Kidney (tissue), 22 donors: ENCODE measurements at places on chromosomes 7 and 10. TPM values are rescaled to one million over a fixed set of nuclear protein-coding genes. Genes with fewer than 3 reads are reported as not detected.

DNA sequence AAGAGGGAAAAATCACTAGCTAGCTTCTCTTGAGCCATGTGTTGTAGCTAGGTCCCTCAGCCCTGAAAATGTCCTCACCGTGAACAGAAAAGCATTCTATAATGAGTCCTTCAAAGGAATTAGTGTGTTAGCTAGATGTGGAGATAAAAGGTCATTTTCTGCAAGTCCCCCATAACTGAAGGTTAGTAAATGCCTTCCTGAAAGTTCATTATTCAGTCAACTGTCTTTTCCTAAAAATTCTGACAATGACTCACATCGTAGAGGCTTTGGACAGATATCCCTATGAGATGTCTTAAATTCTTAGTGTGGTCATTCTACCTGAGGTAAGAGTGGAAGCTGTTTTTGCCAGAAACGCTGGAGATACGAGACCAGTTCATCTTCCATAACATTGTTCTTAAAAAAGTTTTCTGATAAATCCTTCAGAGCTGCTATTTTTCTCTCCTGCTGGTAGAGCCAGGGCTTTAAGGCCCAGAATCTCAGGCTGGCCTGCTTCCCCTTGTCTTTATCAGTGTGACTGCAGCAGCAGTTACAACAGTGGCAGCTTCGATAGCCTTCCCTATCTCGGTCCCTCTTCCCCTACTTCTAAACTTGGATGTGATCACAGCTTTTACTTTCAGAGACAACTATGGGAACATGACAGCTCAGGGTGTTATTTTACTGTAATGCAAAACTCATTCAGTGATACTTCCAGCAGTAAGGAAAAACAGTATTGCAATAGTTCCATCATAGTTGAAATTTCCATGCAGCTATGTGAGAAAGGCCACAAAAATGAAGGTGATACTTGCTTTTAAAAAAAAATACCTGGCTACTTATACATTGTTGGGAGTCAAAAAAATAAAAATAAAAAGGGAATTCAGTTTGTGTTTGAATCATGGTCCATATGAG lies 37.3 kb upstream of the PRKAR2B start:
- H3K4me1 ChIP-seq, result no peaks in the 10 kb centered on the region
- DNase-seq, result no peak
- no peaks in the 10 kb centered on the region for H3K36me3 ChIP-seq
- no peaks in the 10 kb centered on the region for H3K27me3 ChIP-seq
- H3K27ac ChIP-seq, result no peak overlapping the region
- H3K4me3 ChIP-seq, result no peak overlapping the region

DNA sequence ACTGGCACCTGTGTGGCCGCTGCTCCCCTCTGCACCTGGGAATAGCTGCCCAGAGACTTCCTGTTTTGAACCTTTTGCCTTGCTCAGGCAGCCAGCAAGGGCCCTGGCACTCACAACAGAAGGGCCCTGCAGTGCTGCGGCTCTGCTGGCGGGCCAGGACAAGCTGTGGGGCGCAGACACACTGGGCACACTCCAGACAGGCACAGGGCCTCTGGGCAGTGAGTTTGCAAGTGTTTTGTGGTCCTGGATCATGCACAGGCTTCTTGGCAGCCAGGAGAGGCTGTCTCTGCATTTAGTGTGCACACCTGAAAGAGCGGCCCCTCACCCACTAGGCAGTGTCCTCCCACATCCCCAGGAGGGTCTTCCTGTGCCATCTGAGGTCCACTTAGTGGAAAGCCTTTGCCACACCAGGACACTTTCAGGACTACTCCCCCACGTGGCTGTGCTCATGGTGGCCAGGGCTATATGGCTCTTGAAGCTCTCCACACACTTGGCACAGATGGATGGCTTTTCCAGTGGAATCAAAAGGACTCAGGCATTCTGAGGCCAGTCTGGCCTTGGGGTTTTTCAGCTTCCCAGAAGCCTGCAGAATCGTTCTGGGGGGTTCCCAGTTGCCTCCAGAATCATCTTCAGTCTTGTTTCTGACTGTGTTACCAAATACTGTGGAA lies 5.0 kb upstream of the ATP6V0E2 start:
- no peak overlapping the region for H3K4me3 ChIP-seq
- peaks cover 7% of the 10 kb centered on the region for H3K4me1 ChIP-seq
- H3K27ac ChIP-seq, result no peak overlapping the region
- peak; percentile 25 for DNase-seq

GRCh38 chr7:107463139-107464078 lies 6.4 kb upstream of the GPR22 start:
- no peaks in the 10 kb centered on the region for H3K27me3 ChIP-seq
- H3K4me3 ChIP-seq, result no peak overlapping the region
- H3K4me1 ChIP-seq, result no peaks in the 10 kb centered on the region
- no peak overlapping the region for H3K27ac ChIP-seq
- H3K36me3 ChIP-seq, result no peaks in the 10 kb centered on the region

DNA sequence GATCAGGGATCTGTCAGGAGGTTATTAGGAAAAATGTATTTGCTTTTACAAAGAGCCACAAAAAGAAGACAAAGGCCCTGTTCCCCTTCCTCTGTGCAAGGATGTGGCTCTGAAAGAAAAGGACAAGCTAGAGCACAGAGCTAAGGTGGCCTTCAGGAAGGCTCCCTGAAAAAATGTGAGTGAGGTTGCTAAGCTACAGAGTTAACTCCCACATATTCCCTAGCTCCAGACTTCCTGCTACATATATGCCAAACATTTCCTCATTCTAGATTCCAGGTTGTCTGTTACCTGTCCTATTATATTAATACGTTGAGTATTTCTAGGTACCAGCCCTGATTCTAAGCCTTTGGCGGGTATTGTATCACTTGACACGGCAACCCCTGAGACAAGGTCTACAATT lies 369.0 kb downstream of the PARD3 start:
- H3K27ac ChIP-seq, result no peak overlapping the region
- DNase-seq, result no peak

DNA sequence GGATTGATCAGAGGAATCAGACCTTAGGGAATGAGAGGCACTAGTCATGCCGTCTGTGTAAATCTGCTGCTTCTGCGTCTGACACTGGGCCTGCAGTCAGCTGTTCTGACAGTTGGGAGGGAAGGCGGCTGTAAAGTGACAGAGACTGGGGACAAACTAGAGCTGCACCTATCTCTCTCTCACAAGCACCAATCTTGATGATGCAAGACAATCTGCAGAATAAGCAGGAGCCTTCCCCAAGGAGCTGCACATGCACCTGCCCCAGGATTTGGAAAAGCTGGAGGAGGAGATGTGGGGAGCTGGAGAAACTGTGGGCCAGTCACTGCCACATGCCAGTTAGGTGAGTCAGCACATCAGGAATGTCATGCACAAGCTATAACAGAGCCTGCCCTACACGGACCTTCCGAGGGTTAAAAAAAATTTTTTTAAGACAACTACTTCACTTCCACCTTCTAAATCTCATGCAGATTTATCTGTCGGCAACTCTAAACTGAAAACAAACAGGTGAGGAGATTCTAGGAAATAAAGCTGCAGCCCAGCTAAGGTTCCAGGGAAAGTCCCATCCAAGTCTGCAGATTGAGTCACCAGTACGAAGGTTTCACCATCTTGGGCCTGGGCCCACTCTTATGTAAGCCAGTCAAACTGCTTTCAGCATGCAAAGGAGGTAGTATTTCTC lies 39.2 kb downstream of the ENO4 start:
- H3K27ac ChIP-seq, result no peak overlapping the region
- H3K36me3 ChIP-seq, result no peaks in the 10 kb centered on the region
- no peaks in the 10 kb centered on the region for H3K27me3 ChIP-seq
- H3K4me3 ChIP-seq, result no peak overlapping the region
- H3K4me1 ChIP-seq, result peaks cover 6% of the 10 kb centered on the region

GRCh38 chr10:73182568-73182967 lies 14.6 kb downstream of the FAM149B1 start:
- H3K27ac ChIP-seq, result no peak overlapping the region
- peaks cover 7% of the 10 kb centered on the region for H3K36me3 ChIP-seq
- DNase-seq, result no peak
- H3K4me1 ChIP-seq, result no peaks in the 10 kb centered on the region
- no peak overlapping the region for H3K4me3 ChIP-seq

DNA sequence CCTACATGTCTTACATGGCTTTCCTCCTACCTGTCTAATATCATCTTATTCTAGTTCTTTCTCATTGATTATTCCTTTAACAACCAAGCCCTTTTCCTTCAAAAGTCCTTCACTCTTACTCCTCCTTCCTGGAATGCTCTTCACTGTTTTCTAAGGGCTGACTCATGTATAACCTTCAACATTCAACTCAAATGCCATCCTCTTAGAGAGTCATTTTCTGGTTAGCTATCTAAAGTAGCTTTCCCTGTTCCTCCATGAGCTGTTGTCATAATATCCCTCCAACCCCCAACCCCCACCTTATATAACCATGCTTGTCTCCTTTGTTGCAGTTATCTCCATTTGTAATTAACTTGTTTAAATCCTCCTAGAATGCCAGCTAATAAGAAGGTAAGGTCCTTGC lies 286.8 kb downstream of the ADK start:
- no peaks in the 10 kb centered on the region for H3K4me1 ChIP-seq
- H3K27me3 ChIP-seq, result no peaks in the 10 kb centered on the region
- no peaks in the 10 kb centered on the region for H3K36me3 ChIP-seq

- no peak overlapping the region for H3K4me3 ChIP-seq
- peak; percentile 58 for DNase-seq
- no peaks in the 10 kb centered on the region for H3K36me3 ChIP-seq
- H3K27me3 ChIP-seq, result no peaks in the 10 kb centered on the region
- H3K27ac ChIP-seq, result no peak overlapping the region
Measured at GRCh38 chr7:128827248-128827958, 2.8 kb upstream of the FLNC start.

GRCh38 chr10:33483124-33483815 lies 148.8 kb upstream of the NRP1 start:
- H3K4me1 ChIP-seq, result no peaks in the 10 kb centered on the region
- peak; percentile 56 for DNase-seq
- no peak overlapping the region for H3K27ac ChIP-seq
- no peak overlapping the region for H3K4me3 ChIP-seq
- no peaks in the 10 kb centered on the region for H3K36me3 ChIP-seq

DNA sequence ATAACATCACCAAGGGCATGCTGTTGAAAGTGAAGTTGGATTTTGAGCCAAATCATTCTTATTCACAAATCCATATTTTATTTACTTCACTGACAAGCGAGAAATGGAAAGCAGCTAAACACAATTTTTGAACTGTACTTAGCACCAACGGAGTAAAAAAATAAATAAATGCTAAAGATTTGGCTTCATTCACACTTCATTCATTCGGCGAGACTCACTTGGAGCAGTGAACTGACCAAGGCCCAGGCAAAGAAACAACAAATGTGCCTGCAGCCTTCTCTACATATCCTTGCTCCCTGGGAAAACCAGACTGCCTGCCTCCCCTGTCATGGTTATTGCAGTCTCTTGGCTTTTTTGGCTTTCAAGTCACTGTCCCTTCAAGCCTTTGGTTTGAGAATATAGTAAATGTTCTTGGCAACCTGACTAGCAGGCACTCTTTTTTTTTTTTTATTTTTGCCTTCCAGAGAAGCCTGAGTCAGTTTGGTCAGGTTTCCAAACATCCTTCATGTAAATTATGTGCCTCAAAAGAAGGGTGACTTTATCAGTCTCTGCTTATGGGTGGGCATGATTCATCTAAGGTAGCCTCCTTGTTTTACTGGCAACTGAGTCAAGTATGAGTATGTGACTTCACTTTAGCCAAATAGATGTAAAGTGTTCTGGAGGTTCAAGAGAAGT lies 177.6 kb upstream of the MEOX2 start:
- no peaks in the 10 kb centered on the region for H3K36me3 ChIP-seq
- no peaks in the 10 kb centered on the region for H3K27me3 ChIP-seq
- H3K27ac ChIP-seq, result no peak overlapping the region
- no peaks in the 10 kb centered on the region for H3K4me1 ChIP-seq

DNA sequence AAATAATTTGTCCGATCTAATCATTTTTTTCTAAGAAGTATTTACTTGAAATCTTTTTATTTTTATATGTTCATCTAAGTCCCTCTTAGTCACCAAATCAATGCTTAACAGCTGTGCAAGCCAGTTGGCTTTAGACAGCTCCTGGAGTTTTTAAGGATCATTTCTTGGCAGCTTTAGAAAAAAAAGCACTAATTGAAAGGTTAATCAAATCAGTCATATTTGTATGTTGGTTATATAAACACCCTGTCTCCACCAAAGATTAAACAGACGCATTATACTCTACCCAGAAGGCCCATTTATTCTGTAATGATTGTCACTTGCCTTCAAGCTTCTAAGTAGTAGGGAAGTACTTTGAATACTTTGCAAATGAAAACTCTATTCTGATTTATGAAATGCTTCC lies 60.2 kb downstream of the PAXIP1 start:
- H3K4me3 ChIP-seq, result no peak overlapping the region
- H3K27ac ChIP-seq, result no peak overlapping the region
- H3K27me3 ChIP-seq, result no peaks in the 10 kb centered on the region
- H3K4me1 ChIP-seq, result no peaks in the 10 kb centered on the region

DNA sequence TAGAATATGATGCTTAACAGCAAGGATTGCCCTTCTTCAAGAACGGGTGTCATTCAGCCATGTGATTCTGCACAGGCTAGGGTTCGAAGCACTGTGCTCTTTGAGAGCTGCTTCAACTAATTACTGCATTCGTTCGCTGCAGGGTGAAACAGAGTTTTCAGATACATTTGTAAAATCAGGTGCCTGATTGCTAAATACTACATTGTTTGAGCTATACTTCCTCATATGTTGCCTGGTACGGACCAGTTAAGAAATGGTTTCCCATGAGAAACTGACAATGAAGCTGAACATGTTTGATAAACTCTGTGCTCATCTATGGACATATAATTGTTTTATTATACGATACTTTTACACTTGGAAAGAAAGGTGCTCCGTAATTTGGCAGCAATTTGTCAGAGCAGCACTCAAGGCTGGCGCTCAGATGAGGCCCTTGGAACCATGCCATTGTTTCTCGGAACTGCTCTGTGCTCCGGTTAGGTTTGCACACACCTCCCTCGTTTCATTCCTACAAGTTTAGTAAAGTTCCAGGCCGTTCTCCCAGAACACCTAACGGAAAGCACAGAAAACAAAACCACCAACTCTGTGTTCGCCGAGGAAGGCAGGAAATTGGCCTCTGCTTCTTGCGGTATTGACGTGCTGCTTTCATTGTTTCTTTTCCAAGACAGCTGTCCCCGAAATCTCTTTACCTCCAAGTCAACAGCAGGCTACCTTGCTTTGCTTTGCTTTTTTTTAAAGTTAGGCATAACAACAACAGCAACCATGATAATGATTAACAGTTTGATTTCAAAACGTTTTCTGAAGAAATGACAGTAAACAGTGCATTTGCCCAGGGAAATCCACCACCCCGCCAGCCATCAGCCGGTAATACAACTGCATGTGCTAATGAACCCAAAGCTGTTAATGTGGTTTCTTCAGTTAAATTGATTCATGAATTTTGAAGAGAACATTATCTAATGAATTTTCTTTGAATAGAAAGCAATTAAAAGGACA lies 206.9 kb downstream of the EBF3 start:
- H3K36me3 ChIP-seq, result no peaks in the 10 kb centered on the region
- no peaks in the 10 kb centered on the region for H3K27me3 ChIP-seq
- peak overlapping the region; percentile 64 for H3K4me3 ChIP-seq
- no peak for DNase-seq

- H3K4me1 ChIP-seq, result no peaks in the 10 kb centered on the region
- peak; percentile 89 for DNase-seq
- H3K27me3 ChIP-seq, result no peaks in the 10 kb centered on the region
Measured at GRCh38 chr7:138663725-138664710, 37.1 kb downstream of the SVOPL start.

GRCh38 chr10:94224656-94225055 lies 138.1 kb downstream of the NOC3L start:
- no peak overlapping the region for H3K4me3 ChIP-seq
- H3K4me1 ChIP-seq, result no peaks in the 10 kb centered on the region
- H3K36me3 ChIP-seq, result no peaks in the 10 kb centered on the region
- H3K27ac ChIP-seq, result no peak overlapping the region

FOXP2 gene
- polyA plus RNA-seq, result 0.69 TPM

ARHGAP22 gene
- 0.62 TPM for polyA plus RNA-seq

CLDN4 gene
- polyA plus RNA-seq, result 82.6 TPM

SPDYE5 gene
- not detected for polyA plus RNA-seq

ZNF804B gene
- not detected for polyA plus RNA-seq

C7orf33 gene
- not detected for polyA plus RNA-seq

GNAT3 gene
- polyA plus RNA-seq, result not detected

FAM131B gene
- 0.19 TPM for polyA plus RNA-seq
